ENCODE measurements at places on chromosomes 16 and 17.

GRCh38 chr17:880443-881269, 98.5 kb downstream of the MRM3 start:
- no peak for DNase-seq

DNA sequence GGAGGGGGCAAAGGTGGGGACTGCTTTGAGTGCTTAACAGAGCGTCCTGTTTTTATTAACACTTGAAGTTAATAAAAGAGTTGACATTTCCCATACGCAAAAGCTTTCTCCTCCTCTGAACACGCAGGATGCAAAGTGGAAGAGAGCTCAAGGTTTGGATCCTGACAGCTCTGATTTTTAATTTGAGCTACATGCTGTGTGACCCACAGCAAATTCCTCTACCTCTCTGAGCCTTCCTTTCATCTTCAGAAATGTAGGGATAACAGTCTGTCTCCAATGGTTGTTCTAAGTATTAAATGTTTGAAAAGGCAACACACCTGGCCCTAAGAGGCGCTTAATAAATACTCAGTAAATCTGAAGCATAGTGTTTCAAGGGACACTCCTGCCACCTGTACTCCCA, 93.0 kb downstream of the CDYL2 start:
- DNase-seq, result no peak

GRCh38 chr17:2564877-2565276, 28.6 kb upstream of the PAFAH1B1 start:
- DNase-seq, result no peak

DNA sequence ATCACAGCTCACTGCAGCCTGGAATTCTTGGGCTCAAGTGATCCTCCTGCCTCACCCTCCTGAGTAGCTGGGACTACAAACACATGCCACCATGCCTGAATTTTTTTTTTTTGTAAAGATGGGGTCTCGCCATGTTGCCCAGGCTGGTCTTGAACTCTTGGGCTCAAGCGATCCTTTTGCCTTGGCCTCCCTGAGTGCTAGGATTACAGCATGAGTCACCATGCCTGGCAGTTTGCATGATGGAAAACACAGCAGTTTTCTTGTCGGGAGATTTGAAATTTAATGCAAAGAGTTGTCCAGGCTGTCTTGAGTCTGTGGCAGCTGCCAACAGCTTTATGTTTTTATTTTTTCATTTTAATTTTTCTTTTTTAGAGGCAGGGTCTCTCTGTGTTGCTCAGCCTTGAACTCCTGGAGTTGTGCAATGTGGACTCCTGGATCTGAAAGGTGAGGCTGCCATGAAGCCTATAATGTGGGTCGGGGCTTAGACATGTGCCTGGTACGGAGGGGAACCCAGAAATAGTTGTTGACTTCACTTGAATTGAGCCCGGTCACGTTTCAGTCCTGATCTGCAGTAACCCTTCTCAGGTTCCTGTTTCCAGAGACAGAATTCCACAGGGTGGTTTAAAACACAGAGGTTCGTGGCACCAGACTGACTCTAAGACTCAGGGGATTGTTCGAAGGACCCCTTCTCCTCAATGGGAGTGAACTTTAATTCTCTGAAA, 18.7 kb downstream of the CD300A start:
- no peak for DNase-seq

GRCh38 chr17:78255953-78256706, 24.7 kb downstream of the TMEM235 start:
- DNase-seq, result no peak

DNA sequence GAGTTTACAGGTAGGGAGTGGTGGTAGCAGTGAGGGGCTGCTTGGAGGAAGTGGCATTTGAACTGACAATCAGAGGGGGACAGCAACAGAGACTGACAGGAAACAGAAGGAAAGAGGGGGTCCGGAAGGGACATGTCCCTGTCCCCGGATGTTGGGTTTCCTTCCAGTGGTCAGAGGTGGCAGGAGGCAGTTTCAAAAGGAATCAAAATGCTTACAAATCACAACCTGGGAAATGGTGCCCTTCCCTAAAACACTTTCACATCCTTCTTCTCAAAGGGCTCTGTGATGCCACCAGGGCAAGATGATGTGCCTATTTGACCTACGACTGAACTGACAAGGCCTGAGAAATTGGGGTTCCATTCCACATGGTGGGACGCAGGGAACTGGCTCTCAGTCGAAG, 19.7 kb downstream of the ADGRG1 start:
- no peak for DNase-seq

DNA sequence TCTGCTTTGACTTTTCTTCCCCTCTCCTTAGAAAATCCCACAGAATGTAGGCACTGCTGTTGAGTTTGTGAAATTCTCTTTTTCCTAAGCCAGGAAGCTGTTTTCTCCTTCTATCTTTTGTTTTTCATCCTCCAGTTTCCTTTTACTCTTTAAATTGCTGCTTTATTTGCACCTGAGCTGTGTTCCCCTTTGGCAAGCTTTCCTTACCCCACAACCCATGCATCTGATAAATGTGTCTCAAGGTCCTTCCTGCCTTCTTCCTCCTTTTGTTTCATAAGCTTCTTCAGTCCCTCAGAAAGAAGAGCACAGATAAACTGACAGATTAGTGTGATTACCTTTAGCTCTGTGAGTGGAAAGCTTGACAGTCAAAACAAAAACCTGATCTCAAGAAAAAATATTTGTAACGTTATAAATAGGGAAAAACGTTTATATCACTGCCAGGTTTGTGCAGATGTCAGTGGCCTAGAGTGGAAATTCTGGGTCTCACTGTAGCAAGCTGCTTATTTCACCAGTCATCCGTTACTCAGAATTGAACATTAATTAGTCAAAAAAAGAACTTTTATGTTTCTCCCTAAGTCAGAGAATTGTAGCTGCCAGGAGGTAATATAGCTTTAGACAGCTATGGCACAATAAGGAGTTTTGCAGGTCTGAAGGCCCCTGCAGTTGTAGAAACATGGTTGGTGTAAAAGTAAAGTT, 23.6 kb downstream of the GSDMB start:
- DNase-seq, result no peak

- no peak for DNase-seq
These were observed 25.9 kb upstream of the CACNG4 start for GRCh38 chr17:66938656-66939055.

DNA sequence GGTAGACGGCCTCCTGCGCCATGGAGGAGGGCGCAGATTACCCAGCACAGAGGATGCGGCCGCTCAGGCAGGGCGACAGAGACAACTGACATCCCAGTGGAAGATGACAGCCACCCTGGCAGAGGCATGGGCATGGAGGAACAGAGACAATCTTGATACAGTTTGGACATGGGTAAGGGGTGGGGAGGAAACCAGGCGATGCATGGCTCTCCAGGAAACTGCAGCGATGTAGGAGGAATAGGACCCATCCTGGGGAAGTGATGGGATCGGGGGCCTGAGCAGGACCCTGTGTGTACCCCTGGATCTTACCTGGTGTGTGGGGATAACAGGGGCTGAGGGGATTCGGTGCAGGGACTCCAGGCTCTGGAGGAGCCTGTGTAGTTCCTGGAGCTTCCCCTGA, 4.6 kb downstream of the OSBPL7 start:
- DNase-seq, result no peak

DNA sequence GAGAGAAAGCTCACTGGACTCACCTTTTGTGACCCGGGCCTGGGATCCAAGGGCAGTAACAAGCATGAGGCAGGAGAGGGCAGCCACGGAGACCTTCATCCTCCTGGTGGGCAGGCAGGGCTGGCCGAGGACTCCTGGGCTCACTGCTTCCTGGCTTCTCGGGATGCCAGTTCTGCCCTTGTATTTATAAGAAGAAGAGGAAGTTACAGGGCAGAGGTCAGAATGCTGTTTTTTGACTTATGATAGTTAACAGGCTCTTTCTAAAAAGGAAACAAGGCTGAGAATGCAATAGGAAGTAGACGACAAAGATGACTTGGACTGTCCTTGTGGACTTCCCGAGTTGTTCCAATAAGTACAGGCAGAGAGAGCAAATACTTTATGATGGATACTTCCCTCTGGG, at the start of gene CCL23:
CCL23 (minus strand) TSS at position 174 of the 400 bp plus-strand sequence; CDS start at position 99, 75 bp downstream.
- no peak for DNase-seq

- no peak for DNase-seq
These were observed 542.4 kb downstream of the HAPSTR1 start for GRCh38 chr16:9633844-9634243.

DNA sequence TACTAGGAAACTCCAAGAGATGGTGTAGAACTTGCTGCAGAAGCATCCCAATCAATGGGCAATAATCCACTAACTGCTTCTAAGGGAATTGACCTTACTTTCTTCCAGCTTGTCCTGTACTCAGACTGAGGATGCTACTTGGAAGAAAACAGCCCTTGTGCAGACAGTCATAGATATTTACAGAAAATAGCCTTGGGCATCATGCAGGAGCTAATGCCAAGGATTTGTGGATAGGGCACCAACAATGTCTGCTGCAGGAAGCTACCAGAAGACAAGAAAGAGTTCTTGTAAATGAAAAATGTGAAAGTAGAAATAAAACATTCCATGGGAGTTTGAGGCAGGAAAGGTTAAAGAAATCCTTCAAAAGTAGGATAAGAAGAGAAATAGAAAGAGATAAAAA, 21.5 kb upstream of the CSNK2A2 start:
- DNase-seq, result no peak

DNA sequence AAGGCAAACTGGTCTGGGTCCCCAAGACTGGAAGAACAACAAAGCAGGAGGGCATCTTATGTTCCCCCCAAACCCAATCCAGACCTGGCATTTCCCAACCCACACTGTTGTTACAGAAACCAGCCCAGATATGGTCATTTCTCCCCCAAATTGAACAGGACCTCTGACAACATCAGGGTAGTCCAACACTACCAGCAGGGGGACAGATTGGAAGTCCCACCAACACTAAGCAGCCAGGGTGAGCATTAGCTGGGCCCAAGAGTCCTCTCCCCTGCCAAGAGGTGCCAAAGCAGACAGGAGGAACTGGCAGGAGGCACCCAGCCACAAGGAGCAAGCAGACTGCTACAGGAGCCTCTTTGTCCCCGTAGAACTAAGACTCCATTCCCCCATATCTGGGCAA, 29.3 kb upstream of the CNEP1R1 start:
- no peak for DNase-seq

DNA sequence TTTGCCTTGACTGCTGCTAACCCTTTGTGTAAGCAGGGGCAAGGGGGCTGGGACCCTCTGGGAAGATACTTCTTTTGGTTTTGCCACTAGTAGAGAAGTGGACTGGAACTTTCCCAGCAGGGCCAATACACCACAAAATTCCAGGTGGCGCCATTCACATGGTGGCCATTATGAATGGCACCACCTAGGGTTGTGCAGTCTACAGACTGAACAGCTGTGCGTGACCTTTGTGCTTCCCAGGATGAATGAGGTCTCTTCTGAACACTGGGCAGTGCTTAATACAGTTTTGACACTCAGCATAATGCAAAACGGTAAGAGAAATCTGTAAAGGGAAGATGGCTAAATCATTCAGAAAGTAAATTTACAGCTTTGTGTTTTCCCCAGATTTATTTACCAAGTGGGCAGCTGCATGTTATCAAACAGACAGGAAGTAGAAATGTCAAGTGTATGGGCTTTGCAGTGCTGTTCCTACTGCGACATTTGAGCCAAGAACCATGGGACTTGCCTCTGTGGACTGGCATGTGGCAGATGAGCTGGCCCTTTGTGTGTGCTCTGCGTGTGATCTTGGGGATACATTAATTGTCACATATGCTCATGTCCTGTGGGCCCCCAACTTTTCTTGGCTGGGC, 9.2 kb downstream of the SYT17 start:
- no peak for DNase-seq

DNA sequence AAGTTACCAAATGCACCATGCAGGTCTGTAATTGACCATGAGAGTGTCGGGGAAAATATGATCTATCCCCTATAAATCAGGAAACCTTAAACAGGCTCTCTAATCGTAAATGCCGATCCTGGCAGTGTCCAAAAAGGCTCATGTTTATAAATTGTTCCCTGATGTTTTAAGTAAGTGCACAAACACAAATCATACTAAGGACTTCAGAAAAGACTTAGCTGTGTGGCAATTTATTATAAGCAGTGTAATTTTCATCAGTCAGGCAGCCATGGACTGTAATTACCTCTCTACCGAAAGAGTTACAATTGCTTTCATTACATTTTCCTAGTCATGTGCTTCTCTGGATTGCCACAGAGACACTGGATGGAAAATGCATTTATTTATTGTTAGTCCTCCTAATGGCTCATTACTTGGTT, 73.4 kb upstream of the COX10 start:
- DNase-seq, result no peak

DNA sequence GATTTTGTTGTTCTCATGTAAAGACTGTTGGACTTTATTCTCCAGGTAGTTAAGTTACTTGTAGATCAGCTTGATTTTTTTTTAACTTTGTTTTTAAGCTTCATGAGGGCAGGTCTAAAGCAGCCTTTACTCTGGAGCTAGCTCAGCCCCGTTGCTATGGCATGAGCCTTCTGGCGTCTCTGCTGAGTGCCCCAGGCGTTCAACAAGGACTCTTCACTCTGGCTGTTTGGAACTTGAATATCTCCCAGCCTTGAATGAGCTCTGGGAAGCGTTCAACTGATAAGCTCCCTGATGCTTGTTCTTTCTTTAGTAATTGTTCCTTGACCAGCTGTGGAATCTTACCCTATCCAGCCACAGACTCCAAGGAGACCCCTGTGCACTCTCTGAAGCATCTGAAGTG, 82.3 kb downstream of the GNAO1 start:
- no peak for DNase-seq

DNA sequence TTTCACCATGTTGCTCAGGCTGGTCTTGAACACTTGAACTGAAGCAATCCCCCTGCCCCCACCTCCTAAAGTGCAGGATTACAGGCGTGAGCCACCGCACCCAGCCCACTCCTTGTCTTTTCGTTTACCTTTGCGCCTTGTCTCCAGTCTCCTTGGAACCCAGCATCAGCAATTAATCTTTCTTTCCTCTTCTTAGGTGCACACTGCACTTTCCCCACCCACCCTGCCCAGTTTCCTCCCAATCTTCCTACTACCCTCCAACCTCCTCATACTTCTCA, 1.5 kb upstream of the CLDN7 start:
- DNase-seq, result no peak

GRCh38 chr16:76899767-76900166, 291.2 kb upstream of the MON1B start:
- no peak for DNase-seq

Measured in neuronal stem cell (in vitro differentiated cells).